ENCODE measurements at places on chromosomes 16 and 17.

DNA sequence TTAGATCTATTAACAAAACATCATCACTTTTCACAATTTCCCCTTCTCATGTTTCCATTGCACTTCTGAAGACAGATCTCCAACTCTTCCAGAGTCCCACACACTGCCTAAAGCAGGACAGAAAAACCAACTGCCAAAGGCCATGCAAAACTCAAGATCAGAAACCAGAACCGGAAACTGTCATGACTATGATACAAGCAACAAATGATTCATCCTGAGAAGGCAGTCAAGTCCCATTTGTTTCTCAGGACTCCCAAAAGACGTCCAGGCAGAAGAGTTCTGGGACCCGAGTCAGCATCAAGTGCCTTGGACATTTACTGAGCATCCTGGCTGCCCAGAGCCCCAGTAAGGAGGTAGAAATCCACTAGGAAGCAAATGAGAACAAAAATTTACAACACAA, 38.8 kb downstream of the ERN1 start:
- no peak for DNase-seq

GRCh38 chr17:1119924-1120323, 59.9 kb downstream of the ABR start:
- DNase-seq: no peak

DNA sequence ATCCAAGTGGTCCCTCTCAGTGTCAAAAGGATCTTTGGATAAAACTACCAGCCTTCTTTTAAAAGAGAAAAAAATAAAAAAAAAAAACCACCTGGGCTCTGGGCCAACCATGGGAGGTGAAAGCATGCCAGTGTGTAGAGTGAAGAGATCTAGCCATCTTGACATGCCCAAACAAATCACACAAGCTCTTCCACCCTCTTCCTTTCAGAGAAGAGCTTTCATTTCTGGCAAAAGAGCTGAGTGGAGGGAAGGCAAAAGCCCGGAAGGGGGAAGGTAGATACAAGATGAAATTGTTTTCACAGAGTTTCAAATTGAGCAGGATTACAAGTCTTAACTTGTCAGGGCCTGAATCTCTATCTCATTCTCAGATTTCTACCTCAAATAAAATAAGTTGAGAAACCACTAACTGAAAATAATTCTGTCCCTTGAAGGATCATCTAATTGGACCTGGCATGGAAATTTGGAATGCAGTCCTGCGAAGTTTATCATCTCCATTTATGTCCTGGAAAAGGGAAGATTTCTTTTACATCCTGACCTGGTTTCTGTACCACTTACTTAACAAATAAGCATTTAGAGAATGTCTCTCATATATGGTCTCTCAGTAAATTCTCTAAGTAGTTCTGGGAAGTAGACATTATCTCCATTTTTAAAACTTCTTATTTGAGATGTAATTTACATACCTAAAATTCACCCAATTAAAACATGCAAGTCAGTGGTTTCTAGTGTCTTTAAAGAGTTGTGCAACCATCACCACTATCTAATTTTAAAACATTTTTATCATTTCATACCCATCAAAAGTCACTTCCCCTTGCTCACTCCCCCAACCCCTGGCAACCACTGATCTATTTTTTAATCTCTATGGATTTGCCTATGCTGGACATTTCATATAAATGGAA, 93.7 kb downstream of the TANGO6 start:
- no peak for DNase-seq

DNA sequence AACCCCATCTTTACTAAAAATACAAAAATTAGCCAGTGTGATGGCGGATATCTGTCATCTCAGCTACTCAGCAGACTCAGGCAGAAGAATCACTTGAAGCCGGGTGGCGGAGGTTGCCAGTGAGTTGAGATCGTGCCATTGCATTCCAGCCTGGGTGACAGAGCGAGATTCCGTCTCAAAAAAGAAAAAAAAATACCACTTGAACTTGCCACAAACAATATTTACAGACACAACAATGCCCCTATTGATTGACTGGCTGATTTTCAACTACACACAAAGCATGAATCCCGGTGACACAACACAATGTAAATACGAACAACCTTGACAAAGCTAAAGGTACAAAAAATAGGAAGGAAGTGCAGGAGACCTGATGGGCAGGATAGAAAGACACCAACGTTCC, 49.3 kb downstream of the NXN start:
- no peak for DNase-seq

DNA sequence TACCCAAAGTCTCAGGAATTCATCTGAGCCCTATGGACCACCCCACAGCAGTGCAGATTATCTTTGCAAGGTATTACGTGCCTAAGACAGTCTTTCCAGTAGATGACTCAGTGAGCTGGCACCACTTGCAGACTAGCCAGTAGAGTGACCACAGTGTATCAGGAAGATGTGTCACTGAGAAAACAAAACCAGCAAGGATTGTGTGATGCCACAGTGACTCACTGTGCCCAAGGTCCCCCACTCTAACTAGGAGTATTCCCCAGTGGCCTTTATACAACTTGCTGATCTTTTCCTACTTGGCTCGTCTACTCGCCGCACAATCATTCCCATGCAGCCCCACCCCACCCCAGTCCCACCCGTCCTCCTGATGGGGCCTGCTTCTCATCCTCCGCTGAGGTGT, 26.8 kb upstream of the PRKCA start:
- DNase-seq: no peak

DNA sequence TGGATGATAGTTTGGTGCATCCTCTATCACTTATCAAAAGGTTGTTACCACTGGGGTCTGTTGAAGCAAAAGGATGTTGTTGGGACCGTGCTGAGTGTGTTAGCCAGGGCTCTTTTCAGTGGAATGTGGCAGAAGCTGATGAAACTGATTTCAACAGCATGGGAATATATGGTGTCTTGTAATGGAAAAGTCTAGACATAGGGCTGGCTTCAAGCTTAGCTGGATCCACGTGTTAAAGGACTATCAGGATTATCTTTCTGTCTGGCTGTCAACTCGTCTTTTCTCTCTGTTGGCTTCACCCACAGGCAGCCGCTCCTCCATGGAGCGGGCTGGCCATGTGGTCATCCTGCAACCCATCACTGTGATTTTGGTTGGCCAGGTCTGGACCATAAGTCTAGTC, 8.7 kb downstream of the SNX29 start:
- DNase-seq: no peak

- DNase-seq: no peak
Observed at GRCh38 chr16:86229866-86230656, 280.3 kb upstream of the FOXF1 start.
